Mucosa of descending colon (tissue), 3 donors: ENCODE measurements at places on chromosomes 7 and 10.

GRCh38 chr7:124765401-124766352 is at the start of gene GPR37:
Gene GPR37 (minus strand): TSS chr7:124765792. CDS start chr7:124764976, 816 bp downstream.
- peak; percentile 80 for DNase-seq

DNA sequence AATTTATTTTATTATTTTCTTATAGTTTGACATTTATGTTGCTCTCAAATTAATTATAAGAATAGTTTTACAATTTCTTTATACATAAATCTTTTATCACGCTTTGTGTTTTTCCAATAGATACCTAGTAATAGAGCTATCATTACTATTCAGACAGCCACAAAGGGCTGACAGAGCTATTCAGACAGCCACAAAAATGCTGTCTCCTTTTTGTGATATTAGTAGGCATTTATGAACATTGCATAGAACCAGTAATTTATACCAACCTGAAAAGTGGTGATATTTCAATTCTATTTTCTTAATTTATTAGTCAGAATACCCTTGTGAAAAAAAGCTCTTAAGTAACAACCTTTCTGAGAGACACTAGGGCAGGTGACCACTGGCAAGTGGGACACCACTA is 34.2 kb upstream of the IGFBP3 start:
- no peak for DNase-seq

DNA sequence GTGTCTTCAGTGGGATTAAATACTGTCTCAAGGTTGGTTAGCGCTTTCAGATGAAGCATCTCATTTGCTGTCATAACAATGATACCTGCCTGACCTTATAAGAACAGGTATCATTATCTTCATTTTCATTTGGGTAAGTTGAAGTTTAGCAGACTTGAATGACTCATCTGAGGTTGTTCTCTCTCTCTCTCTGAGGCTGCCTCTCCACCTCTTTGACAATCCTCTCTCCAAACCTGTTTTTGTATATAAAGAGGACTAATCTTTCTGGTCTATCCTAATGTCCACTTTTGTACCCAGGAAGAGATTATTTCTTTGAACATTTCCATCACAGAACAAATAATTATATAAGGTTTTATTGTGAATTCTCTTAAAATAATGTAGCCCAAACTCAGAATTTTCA is 291.4 kb downstream of the KLF6 start:
- DNase-seq: no peak

- DNase-seq: no peak
Observed at GRCh38 chr7:91062713-91063112, 201.5 kb upstream of the FZD1 start.

DNA sequence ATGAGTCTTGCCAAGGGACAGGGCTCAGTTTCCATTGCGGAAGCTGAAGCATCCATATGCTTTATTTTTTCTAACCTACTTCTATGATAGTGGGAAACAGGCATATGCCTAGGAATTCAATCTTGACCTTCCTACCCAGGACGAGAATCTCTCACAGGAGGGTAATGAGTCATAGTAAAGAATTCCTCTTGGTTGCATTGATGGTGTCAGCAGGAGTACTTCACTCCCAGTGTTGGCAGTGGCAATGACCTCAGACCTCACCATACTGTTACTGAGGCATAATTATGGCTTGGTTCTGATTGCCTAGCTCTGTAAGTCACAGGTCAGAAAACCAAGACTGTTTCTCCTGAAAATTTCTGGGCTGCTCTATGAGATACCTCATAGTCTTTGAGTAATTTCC is 552.9 kb downstream of the ARL4A start:
- DNase-seq: no peak

DNA sequence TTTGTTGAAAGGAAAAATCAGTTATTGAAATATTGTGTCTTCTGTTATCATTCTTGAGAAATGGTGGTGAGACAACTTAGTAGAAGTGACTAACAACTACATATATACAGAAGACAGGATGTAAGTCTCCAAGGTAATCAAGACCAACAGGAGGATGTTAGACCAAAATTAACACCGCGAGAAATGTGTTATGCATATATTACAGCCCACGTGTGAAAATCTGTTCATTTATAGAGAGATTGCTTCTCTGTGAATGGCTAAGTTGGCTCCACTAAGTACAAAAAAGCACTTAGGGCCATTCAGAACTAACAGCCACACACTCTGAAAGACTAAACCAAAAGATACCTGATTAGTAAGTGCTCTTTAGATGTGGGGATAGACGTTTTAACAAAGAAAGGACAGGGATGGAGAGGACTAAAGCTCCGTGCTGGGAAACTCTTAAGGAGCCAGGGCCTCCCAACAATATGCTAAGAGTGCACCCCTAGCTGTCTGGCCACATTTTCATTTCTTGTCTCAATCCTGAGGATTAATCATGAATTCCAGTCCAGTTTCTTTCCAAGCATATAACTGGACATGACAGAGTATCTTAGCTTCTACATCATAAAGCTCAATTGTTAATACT is 26.5 kb downstream of the HDAC9 start:
- no peak for DNase-seq

- no peak for DNase-seq
Observed at GRCh38 chr7:100896732-100897608, 1.3 kb upstream of the ACHE start.

DNA sequence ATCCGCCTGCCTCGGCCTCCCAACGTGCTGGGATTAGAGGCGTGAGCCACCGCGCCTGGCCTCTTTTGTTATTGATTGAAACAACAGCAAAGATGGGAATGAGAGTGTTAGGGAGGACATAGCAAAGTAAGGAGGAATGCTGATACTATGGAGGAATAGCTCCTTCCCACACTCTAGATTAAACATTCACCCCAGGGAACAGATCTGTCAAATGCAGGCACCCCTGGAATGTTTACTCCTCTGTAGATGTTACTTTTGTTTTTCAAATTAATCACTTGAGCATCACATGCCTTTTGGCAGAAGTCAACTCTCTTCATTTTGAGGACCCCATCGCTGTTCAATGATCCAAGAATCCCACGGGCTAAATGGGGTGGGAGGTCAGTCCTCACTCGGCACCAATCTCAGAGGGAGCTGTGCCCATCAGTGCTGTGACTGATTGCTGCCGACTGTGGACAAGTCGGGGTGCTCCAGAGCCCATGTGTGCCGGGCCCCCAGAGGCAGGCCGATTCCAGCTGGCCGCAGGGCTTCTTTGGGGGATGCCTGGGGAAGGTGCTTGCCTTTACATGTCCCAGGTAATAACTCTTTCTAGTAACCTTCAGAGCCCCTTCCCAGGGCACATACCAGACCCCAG is 10.2 kb upstream of the COBL start:
- DNase-seq: no peak

DNA sequence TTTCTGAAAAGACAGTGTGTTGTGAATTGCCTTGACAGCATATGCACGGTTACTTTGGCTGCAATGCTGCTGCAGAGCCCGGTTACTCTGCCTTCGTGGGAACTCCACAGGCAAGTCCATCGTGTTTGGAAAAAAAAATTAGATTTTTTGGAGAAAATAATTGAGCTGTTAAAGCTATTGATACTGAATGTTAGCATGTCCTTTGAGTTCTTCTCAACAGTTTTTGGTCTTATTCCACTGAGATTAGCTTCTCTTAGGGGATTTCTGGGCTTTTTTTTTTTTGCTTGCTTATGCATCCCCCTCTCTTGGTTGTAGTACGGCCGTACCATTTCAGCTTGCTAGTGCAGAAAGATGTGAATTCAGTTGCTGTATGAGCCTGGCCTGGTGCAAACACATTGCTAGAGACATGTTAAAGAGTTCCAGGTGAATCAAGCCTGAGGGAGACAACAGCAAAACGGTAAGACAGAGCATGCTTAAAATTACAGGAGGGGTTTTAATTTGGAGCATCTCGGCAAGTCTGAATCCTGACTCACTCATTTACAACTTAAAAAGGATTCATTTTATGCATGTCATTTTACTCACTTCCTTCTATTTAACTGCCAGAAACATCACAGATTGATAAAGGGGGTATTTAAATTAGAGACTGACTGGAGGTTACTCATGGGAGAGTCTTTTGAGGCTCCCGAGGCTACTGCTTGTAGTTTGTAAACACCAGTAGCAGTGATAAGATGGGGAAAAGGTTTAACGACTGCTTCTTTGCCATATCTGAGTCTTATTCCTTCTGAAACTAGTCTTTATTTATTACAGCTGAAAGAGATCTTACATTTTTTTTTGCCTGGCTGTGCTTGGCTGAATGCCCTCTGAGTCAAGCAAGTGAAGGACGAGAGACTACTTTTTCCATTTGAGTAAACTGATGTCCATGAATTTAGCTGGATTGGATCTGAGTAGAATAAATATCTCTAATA is 113.7 kb downstream of the CDK14 start:
- DNase-seq: no peak

DNA sequence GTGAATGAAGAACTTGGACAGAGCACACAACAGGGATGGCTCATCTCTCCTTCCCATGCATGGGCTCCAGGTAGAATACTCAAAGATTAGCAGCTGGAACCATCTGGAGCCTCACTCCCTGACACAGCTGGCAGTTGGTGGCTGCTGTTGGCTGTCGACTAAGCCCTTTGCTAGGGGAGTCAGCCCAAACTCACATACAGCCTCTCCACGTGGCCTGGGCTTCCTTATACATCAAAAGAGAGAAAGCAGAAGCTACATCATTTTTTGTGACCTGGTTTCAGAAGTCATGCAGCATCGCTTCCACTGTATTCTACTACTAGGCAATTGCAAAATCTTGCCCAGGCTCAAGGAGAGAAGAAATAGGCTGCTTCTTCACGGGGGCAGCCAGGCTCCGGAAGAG is 24.4 kb downstream of the ASNS start:
- no peak for DNase-seq

GRCh38 chr10:117653170-117653515 is 110.6 kb downstream of the EMX2 start:
- no peak for DNase-seq

GRCh38 chr7:69177941-69178494 is 420.3 kb upstream of the AUTS2 start:
- DNase-seq: no peak

- no peak for DNase-seq
Observed at GRCh38 chr7:138873220-138873892, 75.4 kb upstream of the ATP6V0A4 start.

DNA sequence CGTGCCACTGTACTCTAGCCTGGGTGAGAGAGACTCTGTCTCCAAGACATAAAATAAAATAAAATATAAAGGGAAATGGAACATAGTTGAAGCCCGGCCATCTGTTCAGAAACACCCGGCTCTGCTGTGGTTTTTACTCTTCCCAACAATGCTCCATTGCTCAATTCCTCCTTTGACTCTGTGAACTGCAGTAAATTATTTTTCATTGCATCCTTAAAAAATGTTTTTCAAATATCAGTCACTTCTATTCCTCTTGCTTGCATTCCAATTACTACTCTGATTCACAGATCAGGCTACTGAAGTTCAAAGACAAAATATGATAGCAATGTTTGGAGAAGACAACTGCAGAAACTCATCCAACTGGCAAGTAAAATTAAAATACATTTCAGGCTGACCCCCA is 983.0 kb downstream of the SORCS1 start:
- DNase-seq: no peak

- DNase-seq: peak; percentile 84
Observed at GRCh38 chr10:30553626-30554439, 75.7 kb downstream of the LYZL2 start.

DNA sequence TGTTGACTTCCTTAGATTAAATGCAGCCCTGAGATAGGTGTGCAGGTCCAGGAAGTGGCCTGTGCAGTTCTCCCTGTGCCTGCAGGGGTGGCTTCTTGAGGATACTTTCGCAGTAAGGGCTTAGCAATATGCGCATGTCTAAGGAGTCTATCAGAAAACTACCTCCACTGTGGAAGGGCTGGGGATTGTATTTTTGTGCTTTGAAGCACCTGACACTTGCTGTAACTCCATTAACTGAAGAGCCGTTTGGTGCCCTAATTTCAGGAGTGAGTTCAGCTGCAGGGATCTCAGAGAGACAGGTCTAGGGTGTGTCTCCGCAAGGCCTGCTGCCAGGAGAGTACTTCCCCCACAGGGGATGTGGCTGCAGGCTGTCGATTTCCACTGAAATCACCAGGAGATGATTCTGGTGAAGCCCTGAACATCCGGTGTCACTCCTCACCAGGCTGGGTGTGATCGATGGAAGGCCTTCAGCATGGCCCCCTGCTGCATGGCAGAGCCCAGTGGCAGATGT is 35.5 kb downstream of the IKZF1 start:
- DNase-seq: no peak

DNA sequence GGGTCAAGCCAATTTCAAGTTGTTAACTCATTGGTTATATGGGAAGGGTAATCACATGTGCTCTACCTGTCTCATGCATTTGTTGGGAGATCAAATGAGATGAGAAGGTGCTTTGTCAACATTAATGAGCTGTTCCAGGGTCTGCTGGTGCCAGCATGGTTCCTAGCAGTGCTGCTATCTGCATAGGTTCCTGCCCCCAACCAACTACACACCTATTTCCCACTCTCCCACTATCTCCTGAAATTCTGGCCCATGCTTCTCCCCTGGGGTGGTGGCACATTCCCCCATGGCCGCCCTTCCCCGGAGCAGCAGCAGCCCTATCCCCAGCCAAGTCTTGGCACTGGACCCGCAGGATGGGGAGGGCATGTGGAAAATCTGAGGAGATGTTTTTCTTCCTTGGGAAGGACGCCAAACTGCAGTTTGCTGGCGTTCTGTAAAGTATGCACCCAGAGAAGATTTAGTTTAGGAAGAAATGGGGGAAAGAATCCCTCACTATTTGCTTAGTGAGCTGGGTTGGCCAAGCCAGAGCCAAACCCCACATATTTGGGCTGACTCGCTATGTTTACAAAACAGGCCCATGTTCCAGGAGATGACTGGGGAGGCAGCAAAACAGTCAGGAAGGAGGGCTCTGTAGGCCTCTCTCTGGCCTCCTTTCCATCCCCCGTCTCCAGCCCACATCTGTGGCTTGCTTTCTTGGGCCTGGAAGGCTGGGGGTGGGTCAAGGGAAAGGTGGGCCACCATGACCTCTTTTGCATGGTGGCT is 42.5 kb downstream of the PPP1R3C start:
- peak; percentile 51 for DNase-seq
